ENCODE measurements at places on chromosomes 6 and 20. TPM values are rescaled to one million over a fixed set of nuclear protein-coding genes. Genes with fewer than 3 reads are reported as not detected.

DNA sequence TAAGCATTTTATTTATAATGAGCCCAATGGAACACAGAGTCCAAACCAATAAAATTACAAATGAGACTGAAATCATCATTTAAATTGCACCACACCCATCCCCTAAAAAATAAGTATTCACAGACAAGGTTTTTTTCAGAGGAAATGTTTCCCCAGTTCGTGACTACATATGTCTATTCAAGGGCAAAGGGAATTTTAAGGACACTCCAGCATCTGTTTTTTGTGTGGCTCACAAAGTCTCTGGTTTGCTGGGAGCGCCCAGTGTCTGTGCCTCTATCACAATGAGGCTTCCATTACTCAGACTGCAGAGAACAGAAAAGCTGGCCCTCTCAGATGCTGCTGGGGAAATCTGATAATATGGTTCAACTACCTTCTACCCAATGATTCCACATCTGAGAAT is 16.0 kb downstream of the TBX18 start:
- no peaks in the 10 kb centered on the region for H3K36me3 ChIP-seq
- no peaks in the 10 kb centered on the region for H3K4me1 ChIP-seq
- DNase-seq: no peak
- peaks cover 5% of the 10 kb centered on the region for H3K27me3 ChIP-seq
- no peak overlapping the region for H3K4me3 ChIP-seq

DNA sequence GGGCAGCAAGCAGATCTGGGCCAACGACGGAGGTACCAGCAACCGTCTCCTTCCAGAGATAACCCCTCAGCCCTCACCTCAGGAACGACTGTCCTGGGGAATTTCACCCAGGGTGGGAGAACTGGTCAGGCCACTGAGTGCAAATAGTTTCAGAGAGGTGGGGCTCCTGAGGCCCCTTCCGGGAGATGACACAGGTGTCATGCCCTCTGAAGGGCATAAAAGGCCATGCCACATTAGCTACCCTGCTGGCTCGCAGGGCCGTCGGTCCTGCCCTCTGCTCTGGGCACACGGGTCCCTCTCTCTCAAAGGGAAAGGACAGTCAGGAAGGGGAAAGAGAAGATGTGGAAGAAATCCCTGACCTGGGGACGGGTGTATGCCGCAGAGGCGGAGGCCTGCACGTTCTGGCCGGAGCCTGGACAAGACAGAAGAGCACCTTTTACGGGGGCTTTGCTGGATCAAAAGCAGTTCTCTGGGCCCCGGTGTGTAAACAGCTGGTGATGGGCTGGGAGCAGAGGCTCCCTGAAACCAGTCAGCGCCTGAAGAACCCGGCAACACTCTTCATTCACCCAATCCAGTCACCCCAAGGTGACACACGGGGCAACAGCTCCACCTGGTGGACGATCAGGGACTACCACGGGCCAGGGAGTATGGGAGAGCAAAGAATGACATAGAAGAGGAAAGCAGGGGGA is 6.4 kb upstream of the TAF8 start:
- peak overlapping the region; percentile 55 for H3K27ac ChIP-seq
- peaks cover 5% of the 10 kb centered on the region for H3K27me3 ChIP-seq
- H3K4me1 ChIP-seq: peaks cover 28% of the 10 kb centered on the region
- H3K4me3 ChIP-seq: no peak overlapping the region
- no peaks in the 10 kb centered on the region for H3K36me3 ChIP-seq

DNA sequence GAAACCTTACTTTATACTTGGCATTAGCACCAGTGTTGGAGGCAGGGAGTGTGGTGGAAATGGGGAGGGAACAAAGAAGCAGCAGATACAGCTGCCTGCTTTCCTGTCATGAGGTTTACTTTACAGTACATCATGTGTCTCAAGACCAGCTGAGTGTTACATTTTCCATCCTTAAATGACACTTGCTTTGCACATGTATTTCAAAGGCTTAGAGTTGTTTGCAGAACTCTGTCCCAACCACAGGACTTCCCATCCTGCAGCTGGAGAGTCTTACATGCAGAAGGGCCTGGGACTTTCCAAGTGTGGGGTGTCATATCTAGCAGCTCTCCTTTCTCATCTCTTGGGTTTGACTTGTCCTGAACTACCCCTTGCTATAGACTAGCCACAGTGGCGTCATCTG is 395.9 kb downstream of the DHX35 start:
- H3K27ac ChIP-seq: no peak overlapping the region
- no peaks in the 10 kb centered on the region for H3K27me3 ChIP-seq
- H3K36me3 ChIP-seq: no peaks in the 10 kb centered on the region
- DNase-seq: no peak

GRCh38 chr6:113634352-113635163 is 222.6 kb upstream of the MARCKS start:
- no peak for DNase-seq
- no peaks in the 10 kb centered on the region for H3K36me3 ChIP-seq
- peaks cover 9% of the 10 kb centered on the region for H3K4me1 ChIP-seq
- H3K27me3 ChIP-seq: no peaks in the 10 kb centered on the region
- H3K27ac ChIP-seq: no peak overlapping the region
- no peak overlapping the region for H3K4me3 ChIP-seq

- no peak for DNase-seq
- no peaks in the 10 kb centered on the region for H3K36me3 ChIP-seq
- no peaks in the 10 kb centered on the region for H3K27me3 ChIP-seq
- H3K4me1 ChIP-seq: peaks cover 29% of the 10 kb centered on the region
- H3K4me3 ChIP-seq: no peak overlapping the region
Measured at GRCh38 chr6:156822747-156823206, 45.6 kb downstream of the ARID1B start.

DNA sequence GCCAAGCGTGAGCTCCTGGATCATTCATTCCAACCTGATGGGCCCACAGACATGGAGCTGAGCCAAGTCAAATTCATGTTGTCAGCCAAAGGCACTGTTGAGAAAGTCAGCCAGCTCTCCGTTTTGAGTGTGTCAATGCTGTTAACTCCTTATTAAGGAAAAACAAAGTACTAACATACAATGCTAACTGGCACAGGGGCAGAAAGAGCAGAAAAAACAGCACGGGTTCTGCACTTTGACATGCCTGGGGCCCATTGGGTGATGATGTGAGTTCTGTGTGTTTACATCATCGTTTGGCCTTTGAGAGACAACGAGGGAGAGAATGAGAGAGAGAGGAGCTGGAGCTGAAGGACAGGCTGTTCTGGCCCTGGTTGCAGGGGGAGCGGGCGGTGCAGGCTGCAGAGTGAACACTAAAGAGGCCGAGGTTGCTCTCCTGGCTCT is 85.9 kb downstream of the SMOC2 start:
- no peaks in the 10 kb centered on the region for H3K27me3 ChIP-seq
- H3K4me1 ChIP-seq: peaks cover 13% of the 10 kb centered on the region
- no peak for DNase-seq
- H3K27ac ChIP-seq: no peak overlapping the region
- no peak overlapping the region for H3K4me3 ChIP-seq

- H3K36me3 ChIP-seq: no peaks in the 10 kb centered on the region
- no peak for DNase-seq
- no peak overlapping the region for H3K4me3 ChIP-seq
- peaks cover 38% of the 10 kb centered on the region for H3K4me1 ChIP-seq
- no peaks in the 10 kb centered on the region for H3K27me3 ChIP-seq
Measured at GRCh38 chr6:5499644-5500306, 238.5 kb downstream of the FARS2 start.

DNA sequence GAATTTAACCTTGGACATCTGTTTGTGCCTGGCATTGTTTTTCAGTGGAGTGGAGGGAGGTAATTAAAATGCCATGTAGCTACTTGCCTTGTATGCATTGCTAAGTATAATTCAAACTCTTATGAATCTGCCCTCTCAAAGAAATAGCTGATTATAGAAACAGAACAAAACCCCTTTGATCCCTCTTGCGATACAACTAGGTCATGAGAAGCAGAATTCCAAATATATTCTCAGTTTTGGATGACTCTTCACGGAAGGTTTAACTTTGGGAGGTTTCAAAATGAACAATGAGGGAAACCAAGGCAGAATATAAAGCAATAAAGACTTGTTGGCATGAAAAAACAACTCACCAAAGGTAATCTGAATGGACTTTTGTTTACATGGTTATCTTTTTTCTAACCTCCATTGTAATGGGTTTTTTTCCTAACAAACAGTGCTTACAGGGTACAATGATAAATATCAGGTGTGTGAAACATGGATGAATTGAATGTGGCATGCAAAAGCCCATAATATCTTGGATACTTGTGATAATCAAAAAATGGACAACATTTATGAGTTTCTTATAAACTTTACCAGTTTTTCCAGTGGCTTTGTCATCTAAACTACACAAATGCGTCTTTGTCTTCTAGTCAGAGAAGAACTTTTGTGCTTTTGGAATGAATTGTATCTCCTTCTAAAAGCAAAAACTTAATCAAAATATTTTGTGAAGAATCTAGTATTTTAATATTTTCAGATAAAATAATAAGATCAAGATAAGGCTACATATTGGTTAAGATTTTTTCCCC is 15.7 kb upstream of the HEY2 start:
- H3K27ac ChIP-seq: no peak overlapping the region
- no peak overlapping the region for H3K4me3 ChIP-seq
- H3K4me1 ChIP-seq: peaks cover 2% of the 10 kb centered on the region
- H3K27me3 ChIP-seq: no peaks in the 10 kb centered on the region
- DNase-seq: no peak

- H3K27me3 ChIP-seq: peaks cover 4% of the 10 kb centered on the region
- DNase-seq: no peak
- H3K4me1 ChIP-seq: peaks cover 23% of the 10 kb centered on the region
- peak overlapping the region; percentile 98 for H3K4me3 ChIP-seq
Measured at GRCh38 chr20:59940956-59941294, 736 bp downstream of the FAM217B start.

GRCh38 chr6:25556516-25556915 is 95.5 kb upstream of the SCGN start:
- H3K36me3 ChIP-seq: no peaks in the 10 kb centered on the region
- H3K27me3 ChIP-seq: no peaks in the 10 kb centered on the region
- H3K27ac ChIP-seq: no peak overlapping the region
- no peak overlapping the region for H3K4me3 ChIP-seq
- H3K4me1 ChIP-seq: peaks cover 3% of the 10 kb centered on the region
- peak; percentile 87 for DNase-seq

DNA sequence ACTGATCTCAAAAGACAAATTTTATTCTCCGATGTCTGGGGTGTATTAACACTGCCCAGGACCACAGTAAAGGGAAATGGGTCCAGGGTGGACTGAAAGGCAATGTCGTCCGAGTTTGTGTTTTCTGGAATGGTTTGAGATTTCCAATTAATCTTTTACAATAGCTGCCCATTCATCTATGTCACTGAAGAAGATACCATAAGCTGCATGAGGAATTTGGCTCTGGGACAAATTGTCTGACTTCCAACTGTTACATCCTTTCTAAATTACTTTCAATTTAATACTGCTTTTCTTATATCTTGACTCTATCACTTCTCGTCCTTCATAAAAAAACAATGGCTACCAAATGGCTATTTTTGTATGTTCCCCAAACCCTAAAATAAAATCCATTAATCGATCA is 130.7 kb upstream of the KCNK16 start:
- no peaks in the 10 kb centered on the region for H3K4me1 ChIP-seq
- peaks cover 9% of the 10 kb centered on the region for H3K36me3 ChIP-seq
- H3K27me3 ChIP-seq: no peaks in the 10 kb centered on the region
- H3K27ac ChIP-seq: no peak overlapping the region
- DNase-seq: no peak
- no peak overlapping the region for H3K4me3 ChIP-seq

GRCh38 chr6:56580271-56580670 is 62.4 kb downstream of the DST start:
- no peak for DNase-seq
- H3K27ac ChIP-seq: no peak overlapping the region
- peaks cover 10% of the 10 kb centered on the region for H3K4me1 ChIP-seq
- peaks cover 5% of the 10 kb centered on the region for H3K27me3 ChIP-seq
- peaks cover 9% of the 10 kb centered on the region for H3K36me3 ChIP-seq
- no peak overlapping the region for H3K4me3 ChIP-seq

DNA sequence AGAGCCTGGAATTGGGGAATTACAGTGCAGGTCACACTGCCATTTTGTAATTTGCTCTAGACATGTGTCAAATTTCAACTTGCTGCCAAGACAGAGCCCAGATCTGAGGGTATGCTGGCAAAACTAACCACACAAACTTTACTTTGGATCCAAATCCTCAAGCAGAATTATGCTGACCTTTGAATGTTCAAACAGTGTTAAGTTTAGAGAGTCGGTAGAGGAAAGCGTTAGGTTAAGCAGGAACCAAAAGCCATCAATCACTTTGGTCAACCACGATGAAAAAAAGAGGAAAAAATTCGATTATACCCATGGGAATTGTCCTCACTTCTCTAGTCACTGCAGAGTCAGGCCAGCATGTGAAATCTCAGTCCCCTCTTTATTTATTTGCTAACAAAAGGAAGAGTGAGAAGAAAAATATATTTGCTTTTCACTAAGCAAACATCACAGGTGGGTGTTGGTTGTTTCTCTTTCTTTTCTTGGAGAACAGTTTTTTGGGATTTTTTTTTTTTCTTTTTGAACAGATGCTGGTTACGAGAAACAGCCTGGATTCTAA is 105.1 kb upstream of the ADGRF1 start:
- H3K4me3 ChIP-seq: no peak overlapping the region
- peaks cover 2% of the 10 kb centered on the region for H3K4me1 ChIP-seq
- no peaks in the 10 kb centered on the region for H3K36me3 ChIP-seq
- H3K27me3 ChIP-seq: no peaks in the 10 kb centered on the region

DNA sequence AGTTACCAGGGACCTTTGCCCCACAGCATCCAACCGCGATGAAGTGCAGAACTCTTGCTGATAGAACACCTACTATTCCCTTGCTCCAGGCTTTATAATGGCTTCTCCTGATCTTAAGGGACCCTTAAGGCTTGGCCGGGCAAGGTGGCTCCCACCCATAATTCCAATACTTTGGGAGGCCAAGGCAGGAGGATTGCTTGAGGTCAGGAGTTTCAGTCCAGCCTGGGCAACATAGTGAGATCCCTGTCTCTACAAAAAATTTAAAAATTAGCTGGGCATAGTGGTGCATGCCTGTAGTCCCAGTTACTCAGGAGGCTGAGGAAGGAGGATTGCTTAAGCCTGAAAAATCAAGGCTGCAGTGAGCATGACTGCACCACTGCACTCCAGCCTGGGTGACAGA is 68.8 kb downstream of the GCNT2 start:
- DNase-seq: no peak

The MC3R gene
- not detected for total RNA-seq

The SIRPA gene
- total RNA-seq: 0.34 TPM

The FAM209B gene
- not detected for total RNA-seq

The RBM24 gene
- total RNA-seq: 4.9 TPM

Measured in glutamatergic neuron (in vitro differentiated cells).